ENCODE measurements at places on chromosomes 13 and 19. TPM values are rescaled to one million over a fixed set of nuclear protein-coding genes. Genes with fewer than 3 reads are reported as not detected.

DNA sequence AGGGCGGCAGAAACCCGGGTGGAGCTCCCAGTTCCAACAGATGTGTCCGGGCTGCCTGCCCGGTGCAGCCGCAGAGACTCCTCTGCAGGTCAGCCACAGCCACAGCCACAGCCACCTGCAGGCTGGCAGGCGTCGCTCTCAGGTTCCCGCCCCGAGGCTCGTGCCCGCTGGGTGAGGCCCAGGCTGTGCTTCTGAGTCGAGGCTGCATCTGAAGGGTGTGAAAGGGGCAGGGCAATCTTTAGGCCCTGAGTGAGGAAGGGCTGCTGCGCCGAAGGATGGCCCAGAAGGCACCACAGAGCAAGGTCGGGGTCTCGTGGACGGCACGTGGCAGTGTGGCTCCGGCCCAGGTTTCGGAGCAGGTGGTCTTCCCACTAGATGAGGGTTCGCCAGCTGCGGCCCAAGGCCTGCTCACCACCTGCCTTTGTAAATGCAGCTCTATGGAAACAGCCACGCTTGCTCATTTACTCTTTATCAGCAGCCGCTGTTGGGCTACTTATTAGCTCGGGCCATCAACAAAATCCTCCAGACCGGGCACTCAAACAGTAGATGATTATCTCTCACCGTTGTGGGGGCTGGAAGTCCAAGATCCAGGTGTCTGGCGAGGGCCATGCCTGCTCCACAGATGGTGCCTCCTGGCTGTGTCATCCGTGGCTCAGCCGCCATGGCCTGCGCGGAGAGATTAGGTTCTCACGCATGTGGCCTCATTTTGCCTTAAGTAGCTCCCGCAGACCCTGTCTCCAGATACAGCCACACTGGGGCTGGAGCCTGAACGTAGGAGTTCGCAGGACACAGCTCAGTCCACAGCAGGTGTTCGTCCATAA, 40.3 kb upstream of the TFDP1 start:
- peak; percentile 5 for DNase-seq

GRCh38 chr19:1468821-1469254, 10.2 kb downstream of the C19orf25 start:
- no peak for DNase-seq

DNA sequence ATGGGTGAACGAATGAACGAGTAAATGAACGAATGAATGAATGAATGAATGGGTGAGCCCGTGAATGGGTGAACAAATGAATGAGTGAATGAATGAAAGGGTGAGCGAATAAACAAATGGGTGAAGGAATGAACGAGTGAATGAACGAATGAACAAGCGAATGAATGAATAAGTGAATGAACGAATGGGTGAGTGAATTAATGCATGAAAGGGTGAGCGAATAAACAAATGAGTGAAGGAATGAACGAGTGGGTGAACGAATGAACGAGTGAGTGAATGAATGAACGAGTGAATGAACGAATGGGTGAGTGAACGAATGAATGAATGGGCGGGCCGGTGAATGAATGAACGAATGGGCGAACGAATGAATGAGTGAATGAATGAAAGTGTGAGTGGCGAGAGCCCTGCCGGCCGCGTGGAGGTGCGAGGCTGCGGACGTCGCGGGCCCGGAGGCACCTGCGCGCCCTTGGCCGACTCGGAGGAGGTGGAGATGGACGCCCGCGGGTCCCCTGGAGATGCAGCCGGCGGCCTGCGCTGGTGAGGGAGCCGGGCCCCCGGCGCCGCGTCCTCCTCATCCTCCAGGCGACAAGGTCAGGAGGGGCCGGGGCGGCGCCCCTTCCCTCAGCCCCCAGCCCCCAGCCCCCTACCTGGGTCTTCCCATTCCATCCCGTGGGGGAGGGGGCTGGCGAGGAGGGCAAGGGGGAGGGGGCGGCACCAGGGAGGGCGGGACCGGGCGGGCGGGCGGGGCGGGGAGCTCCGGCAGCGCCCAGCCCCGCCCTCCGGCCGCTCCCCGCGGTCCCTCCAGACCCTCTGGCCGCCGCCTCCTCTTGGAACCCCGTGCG, 15.4 kb downstream of the ANKRD24 start:
- DNase-seq, result no peak

- peak; percentile 92 for DNase-seq
Observed at GRCh38 chr19:46346821-46347571, at the start of gene PPP5C. PPP5C (plus strand) TSS chr19:46347087; CDS start chr19:46347097, 10 bp downstream.

DNA sequence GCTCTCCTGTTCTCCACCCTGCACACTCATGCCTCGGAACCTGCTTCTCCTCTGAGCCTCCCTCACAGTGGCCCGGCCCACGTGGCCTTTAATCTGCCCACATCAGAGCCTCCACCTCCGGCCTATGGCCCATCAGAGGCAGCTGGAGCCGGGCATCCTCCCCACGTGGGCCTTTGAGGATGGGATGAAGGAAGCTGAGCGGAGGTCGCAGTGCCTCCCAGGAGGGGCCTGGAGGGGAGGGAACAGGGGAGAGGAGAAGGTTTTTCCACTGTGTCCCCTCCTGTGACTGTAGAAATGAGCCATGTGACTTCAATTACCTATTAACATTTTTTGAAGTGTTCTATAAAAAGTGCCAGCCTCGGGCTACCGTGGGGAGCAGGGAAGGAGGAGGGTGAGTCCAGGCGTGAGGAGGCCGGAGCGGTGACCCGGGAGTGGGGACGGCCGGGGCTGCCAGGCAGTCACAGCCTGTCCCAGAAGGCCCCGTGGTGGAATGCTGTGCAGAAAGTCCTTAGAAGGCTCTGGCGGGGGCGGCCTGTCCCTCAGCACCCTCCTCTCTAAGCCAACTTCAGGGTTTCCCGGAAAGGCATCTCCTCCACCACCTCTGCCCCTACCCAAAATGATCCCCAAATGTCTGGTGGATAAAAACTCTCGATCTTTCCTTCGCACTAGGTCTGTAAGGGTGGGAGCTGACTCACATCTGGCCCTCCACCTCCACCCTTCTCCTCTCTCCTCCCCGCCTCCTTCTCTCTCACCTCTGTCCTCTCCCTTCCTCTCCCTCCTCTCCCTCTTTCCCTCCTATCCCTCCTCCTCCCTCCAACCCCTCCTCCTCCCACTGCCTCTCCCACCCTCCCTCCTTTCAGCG, 24.8 kb upstream of the SLC1A5 start:
- DNase-seq, result peak; percentile 32

DNA sequence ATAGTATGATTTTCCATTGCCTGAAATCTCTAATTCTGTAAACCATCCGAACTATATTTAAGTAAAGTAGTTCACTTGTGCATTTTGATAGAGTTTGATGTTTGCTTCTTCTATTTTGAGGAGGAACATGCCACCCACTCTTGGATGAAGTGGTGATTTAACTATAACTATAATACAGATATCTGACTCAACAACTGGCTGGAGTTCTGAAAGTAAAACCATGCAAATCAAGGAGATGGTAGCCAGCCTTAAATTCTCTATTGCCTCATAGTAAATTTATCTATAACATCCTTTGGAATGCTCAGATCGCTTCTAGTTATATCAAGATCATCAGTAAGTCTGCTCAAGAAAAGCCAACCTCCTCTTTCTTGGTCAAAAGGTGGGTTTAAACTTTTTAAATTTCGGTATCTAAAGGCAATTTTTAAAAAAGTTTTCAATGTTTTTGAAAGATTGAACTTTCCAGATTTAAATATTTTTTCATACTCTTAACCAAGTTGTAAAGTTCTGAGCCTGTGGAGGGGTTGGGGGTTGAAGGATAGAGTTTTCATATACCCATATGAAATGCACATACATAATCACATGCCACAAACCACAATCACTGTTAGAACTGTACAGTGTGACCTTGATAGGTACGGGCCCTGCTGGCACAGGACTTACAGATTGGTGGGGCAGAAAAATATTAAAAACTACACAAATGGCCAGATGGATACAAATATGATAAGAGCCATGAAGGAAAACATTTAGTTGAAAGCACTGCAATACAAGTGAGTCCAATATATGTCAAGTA, 90.5 kb upstream of the RFC3 start:
- no peak for DNase-seq

DNA sequence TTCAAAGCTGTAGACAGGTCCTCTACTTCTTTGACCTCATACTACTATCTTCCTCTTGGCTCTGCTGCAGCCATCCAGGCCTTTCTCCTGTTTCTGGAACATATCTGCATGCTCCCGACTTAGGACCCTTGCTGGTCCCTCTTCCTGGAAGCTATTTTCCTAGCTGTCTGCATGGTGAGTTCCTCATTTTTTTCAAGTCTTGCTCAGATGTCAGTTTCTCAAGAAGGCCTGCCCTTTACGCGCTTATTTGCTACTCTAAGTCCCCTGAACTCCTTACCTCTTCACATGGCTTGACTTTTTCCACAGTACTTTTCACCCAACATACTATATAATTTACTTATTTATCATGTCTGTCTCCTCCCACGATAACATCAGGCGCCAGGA, 31.4 kb downstream of the DNAJC3 start:
- DNase-seq, result no peak

GRCh38 chr13:50224534-50224933, 209.3 kb downstream of the KCNRG start:
- DNase-seq, result no peak

- DNase-seq, result no peak
Observed at GRCh38 chr13:106187501-106188095, 347.9 kb downstream of the EFNB2 start.

GRCh38 chr13:71801781-71802180, 65.2 kb downstream of the DACH1 start:
- no peak for DNase-seq

DNA sequence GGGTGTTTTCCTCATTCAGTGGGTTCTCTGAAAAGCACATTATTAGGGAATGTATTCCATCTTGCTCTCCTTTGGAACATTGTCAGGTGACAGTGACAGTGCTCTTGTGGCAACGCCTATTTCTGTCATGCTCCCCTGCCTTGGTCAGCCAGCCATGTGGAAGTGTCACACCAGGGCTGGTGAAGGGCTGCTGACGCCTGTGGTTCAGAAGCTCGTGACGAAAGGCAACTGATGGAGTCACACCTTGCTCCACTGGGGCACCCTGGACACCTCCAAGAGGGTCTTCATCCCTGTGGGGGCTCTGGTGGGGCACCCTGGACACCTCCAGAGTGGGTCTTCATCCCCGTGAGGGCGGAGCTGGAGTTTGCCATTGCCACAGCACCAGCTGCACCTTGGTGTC, 68.9 kb upstream of the GPR183 start:
- DNase-seq, result no peak

DNA sequence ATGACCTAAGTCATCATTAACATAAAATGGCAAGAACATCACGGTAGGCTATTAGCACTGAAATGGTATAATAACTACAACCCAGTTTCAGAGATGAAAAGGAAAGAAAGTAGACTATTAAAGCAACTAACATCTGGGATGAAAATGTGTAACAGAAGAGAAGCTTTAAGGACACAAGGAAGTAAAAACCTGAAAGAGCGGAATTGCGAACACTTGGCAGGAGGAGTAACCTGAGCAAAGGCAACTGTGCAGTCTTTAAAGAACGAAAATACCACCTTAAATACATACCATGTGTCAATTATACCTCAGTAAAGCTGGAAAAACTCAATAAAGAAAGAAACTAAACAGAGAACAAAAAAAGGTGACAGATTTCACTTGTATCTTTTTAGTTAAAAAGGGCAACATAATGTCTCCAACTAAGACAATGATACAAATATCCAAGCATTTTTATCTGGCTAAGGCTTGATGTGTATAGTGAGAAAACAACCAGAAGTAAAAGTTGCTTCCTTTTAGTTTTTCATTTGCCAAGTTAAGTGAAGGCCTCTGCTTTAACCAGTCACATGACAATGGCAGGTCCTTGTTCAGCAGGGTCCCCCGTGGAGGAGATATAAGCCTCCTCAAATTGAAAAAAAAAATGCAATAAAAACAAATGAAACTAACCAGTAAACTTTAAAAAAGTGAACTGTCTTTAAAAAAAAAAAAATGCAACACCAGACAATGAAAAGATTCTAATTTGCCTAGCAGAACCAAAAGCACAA, 11.6 kb downstream of the USP12 start:
- DNase-seq, result no peak

DNA sequence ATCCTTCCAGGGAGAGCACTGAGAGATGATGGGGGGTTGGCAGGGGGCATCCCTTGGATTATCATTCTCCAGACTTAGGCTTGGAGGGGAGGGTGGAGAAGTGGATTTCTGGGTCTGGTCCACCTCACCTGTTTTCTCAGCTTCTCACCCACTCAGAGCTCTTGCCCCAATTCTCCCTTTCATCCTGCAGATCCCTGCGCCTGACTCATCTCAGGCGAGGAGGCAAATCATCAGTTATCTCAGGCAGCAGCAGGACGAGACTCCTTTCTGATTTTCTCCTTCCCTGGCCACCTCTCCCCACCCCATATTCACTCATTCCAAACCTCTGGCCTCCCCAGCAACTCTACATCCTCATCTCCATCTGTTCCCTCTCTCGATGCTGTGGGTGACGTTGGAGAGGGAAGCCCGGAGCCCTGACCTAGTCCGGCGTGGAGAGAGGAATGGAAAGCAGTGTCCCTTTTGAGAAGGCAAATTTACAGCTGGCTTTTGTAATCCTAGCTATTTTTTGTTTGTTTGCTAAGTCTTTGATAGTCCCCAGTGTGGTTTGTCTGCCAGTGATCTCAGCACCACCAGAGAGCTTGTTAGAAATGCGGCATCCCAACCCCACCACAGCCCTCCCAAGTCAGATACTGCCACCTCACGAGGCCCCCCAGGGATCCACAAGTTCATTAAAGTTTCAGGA, 24.0 kb upstream of the TPT1 start:
- no peak for DNase-seq

The ZNF577 gene
- 20.6 TPM for total RNA-seq

All from uterus (tissue), 4 donors.